EH (cell line): ENCODE measurements at places on chromosomes 7 and 10.

- no peak for DNase-seq
Observed at GRCh38 chr10:49208996-49209395, 20.8 kb upstream of the TMEM273 start.

DNA sequence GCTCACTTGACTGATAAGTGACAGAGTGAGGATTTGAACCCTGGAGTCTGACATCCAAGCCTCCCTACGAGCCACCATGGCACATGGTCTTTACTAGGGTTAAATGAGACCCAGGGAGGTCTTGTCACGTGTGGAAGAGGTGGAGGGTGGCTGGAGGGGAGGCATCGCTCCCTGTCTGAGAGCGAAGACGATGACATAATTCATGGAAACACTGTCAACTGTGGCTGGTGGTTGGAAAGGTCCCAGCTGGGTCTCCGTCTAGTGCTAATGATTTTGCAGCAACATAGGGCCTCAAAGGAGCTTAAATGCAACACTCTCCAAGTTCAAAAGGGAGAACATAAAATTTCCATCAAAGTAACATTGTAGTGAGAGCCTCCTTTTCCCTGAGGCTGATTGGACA, 99.9 kb upstream of the BAIAP2L1 start:
- DNase-seq = no peak

DNA sequence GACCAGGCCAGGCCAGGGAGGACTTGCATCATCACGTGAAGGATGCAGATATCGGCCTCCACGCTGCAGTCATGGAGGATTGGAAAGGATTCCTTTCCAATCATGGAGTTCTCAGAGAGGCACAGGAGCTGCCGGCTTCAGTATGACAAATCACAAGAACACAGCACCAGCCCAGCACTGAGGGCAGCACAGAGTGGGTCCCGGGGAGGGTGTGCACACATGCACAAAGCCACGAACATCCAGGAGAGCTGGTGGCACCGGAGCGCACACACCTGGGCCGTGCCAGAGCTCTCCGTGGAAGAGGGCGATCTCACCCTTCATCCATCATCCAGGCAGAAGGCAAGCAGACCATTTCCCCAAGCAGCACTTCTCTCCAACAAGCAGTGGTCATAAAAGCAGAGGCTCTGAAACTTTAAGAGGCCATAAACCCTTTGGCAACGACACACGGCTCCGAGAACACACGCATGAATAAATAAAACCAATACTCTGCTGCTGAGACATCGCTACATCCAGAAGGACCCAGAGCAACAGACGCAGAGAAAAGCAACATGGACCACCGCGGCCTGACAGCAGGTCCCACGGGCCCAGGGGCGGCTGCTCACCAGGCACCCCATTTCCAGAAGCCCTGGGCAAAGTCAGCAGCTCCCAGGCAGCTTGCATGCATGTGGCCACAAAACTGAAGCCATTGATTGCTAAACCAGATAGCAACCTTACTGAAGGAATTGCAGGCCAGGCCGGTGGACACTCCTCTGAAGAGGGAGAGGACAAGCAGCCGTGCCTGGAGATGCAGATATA, 180.8 kb downstream of the USP6NL start:
- DNase-seq = no peak

DNA sequence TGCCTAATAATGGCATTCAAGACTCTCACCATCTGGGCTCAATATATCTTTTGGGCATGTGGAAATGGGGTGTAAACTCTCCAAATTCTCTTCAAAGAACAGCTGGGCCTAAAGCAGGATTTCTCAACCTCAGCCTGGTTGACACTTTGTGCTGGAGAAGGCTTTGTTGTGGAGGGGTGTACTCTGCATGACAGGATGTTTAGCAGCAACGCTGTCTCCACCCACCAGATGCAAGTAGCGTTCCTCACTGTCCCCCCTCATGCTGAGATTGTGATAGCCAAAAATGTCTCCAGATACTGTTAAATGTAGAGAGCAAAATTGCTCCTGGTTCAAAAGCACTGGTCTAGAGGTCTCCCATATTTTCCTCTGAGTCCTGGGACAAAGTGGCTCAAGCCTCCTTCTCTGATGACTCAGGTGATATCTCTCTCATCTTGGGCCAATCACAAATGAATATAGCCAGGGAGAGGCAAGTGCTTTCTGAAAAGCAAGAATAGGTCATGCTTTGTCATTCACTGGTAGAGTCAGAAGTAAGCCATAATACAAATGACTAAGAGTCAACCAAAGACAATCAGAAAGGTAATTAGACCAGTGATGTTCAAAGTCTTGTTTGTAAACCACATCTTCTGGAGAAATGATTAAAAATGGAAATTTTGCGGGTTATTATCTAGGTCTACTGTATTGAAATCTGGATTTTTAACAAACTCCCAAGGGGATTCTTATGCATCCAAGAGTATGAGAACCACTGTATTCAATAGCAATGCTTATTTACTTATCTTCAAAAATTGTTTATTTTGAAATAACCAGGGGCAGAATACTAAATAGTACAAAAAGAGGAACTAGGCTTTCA, 330.8 kb downstream of the PTEN start:
- DNase-seq = peak; percentile 41

- DNase-seq = no peak
Observed at GRCh38 chr7:25843467-25843866, 308.5 kb upstream of the NFE2L3 start.

DNA sequence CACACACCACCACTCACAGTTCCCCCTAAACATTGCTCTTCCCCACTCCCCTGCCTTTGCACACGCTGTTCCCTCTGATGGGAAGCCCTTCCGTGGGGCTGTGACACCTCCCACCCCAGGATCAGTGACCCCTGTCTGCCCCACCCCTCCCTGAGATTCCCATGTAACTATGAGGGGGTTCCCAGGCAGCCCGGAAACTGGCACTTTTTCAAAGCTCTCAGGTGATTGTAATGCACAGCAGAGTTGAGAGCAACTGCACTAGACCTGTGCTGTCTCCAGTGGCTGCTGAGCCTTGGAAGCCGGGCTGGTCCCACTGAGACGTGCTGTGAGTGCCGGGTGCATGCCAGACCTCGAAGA, 29.8 kb downstream of the GPRIN2 start:
- DNase-seq = peak; percentile 25

DNA sequence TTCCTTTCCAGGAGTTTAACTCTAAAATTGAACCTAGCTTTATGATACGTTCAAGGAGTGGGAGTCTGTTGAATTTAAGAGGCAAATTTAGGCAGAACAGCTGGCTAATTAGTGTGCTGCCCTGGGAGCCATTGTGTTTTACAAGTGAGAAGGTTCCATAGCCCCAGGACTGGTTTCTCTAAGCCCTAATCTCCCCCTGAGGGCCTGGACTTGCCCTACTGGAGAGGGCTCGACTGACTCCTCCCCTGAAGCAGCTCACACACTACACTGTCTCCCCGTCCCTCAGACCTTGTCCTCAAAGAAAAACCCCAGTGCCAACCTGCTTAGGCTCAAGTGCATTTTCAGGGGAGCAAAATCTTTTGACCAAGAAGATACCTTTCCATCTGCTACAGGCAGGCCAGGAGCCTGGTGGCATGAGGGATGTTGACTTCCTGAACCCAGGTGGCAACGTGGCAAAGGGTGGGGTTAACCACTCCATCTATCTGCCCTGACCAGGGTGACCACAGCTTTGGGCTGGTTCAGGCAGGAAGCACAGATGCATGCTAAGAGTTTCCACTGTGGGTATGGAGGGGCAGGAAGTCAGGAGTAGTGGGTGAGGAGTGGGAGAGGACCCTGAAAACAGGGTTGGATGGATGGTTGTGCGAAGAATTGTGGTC, 68.9 kb upstream of the CARD11 start:
- no peak for DNase-seq

GRCh38 chr10:5975641-5976473, 1.5 kb downstream of the IL15RA start:
- DNase-seq = peak; percentile 45
